ENCODE measurements at places on chromosomes 12 and 14.

GRCh38 chr12:125775507-125775906 lies 710.3 kb downstream of the AACS start:
- DNase-seq = no peak

GRCh38 chr12:25725470-25725869 lies 172.4 kb upstream of the LMNTD1 start:
- DNase-seq = no peak

- no peak for DNase-seq
Observed at GRCh38 chr12:97943359-97943758, 480.8 kb downstream of the RMST start.

- no peak for DNase-seq
Observed at GRCh38 chr12:510071-510825, 50.5 kb downstream of the B4GALNT3 start.

GRCh38 chr14:99602054-99602787 lies 1.8 kb downstream of the CCDC85C start:
- DNase-seq = no peak

All from activated T-cell treated with anti-CD3 and anti-CD28 coated beads for 4 hours (primary cell).